Astrocyte of the spinal cord (primary cell): ENCODE measurements at places on chromosomes 13 and 19.

- DNase-seq, result no peak
Observed at GRCh38 chr13:51370811-51371210, 31.3 kb downstream of the SERPINE3 start.

- DNase-seq, result no peak
Observed at GRCh38 chr13:27797228-27797624, 4.9 kb downstream of the GSX1 start.

DNA sequence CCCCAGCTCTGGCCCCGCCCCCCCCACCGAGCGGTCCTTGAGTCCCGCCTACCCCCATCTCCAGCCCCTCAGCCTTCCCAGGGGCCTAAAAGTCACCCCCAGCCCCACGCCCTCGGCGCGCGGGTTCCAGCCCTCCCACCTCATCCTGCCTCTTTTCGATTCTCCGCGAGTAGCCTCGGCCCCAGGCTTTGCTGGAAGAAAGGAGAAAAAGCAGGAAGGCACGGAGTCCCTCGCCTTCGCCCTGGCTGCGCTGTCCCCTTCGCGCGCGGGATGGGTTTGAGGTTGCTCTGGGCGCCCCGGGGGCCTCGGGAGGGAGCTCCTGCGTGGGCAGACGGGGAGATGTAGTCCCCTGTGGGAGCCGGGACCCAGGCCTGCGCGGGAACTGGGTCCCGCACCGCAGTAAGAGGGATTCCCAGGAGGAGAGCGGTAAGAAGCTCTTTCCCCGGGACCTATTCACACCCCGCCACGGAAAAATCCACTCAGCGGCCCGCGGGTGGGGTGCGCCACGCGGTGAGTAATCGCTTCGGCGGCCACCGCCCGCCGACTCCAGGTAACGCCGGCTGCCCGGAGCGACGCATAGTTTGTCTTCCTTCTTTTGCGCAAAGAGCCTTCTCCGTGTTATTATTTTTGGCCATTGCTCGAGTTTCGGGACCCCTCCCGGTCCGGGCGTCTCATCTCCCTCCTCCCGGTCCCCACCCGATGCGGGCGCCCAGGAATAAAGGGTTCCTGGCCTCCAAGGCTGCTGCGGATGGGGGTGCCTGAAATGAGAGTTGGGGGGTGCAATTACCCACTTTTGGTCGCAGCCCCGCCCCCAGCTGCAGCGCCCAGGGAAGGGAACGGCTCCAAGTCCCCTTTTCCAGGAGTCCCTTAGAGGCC lies 865 bp upstream of the CRLF1 start:
- no peak for DNase-seq

- DNase-seq, result no peak
Observed at GRCh38 chr19:10018786-10019185, 5.5 kb downstream of the RDH8 start.

- no peak for DNase-seq
Observed at GRCh38 chr13:95704510-95704909, 27.6 kb downstream of the DNAJC3 start.

GRCh38 chr13:30143666-30144400 lies 163.5 kb downstream of the KATNAL1 start:
- DNase-seq, result peak; percentile 70

DNA sequence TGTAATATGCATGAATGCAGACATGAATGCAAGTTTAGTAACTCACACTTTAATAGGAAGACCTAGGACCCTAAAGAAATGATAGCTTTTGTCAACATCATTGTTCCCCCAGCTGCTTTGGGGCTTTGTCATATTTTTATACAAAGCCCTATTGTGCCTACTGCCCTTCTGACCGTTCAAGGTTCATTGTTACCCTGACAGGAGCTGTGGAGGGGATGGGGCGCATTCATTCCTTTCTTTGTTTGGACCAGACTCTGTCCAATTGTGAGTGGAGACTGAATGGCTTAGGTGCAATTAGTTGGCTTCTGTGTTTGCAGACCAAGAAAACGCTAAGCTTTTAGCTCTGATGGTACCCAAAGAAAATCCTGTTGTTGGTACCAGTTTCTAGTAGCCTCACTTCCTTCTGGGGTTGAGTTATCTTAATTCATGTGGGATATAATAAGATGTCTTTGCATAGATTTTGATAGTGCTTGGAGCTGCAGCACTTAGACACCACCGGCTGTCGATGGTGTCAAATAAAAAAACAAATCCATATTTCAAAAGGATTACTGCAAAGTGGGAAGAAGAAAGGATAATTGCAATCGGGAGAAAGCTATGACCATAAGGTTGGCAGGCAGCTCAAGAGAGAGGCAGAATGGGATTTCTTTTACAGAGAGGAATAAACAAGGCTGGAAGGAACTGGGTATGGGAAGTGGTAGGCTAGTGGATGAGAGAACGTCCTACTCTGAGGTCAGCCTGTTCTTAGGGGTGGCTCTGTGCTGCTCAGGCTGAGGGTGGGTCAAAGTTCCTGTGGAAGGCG lies 133.9 kb upstream of the TMTC4 start:
- no peak for DNase-seq

DNA sequence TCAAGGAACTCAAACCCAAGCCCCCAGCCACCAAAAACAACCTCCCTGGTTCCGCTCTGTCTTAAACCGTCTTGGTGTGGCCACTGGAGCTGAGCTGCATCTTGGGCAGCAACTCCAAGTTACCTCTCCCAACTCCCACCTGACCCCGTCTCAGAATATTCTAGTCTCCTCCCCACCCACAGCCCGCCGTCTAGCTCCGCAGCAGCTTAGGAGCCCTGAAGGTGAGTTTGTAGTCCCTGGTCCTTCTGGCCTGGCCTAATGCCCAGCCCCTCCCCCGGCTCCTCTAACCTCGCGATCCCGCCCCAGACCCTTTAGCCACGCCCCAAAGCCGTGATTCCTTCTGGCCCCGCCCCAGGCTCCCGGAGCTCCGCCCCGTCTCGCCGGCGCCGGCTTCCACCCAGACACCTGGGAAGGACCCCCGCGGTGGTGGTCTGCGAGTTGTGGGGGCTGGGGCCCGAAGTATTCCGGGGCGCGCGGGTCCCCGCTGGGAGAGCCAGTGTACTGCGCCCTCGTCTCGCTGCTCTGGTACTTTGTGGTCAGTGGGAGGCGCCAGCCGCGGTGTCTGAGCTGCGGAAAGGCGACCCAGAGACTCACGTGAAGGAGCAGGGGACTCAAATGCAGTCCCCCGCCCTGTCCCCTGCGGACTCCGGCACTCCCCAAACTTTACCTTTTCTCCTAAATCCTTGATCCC lies 2.5 kb upstream of the LHB start:
- no peak for DNase-seq

DNA sequence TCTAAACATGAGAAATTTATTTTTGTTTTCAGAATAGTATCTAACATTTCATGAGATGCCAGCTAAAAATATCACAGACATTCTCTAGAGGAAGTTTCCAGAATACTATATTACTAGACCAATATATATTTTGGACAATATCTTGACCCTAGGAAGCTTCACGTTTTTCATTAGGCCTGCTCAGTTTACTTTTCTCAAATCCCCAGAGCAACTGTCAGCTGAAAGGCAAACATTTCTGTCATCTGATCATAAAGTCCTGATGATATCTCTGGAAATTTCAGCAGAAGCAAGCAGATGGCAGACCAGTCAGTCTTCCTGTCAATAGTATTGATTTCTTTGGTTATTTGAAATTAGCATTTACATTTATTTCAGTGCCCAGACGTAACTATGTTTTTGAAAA lies 4.0 kb downstream of the POSTN start:
- no peak for DNase-seq

GRCh38 chr19:709965-710571 lies 1.3 kb downstream of the PALM start:
- no peak for DNase-seq
